ENCODE measurements at places on chromosomes 5 and 9.

DNA sequence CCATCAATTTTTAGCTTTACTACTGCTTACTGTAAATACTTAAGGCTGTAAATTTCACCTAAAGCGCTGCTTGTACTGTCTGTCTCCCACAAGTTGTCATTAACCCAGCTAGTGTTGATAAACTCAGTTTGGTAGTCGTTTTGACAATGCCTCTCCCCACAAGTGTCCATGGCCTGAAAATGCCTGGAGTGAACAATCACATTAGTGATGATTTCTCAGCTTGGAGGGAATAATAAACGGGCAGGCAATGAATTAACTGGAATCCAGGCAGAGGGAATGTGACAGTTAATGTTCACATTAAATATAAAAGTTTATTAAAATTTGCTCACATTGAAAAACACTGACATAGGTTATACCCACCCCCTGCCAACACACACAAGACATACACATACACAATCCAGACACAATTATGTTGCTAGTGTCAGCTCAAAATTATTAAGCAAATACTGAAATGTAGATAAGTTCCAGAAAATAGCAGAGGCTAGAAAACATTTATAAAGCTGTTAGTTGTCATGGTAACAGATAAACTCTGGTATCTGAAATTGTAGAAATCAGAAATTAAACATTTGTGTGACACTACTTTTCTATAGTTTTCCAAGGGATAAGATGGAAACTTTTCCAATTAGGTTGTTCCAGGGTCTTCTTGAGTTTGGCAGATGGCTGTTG lies 341.9 kb downstream of the DIRAS2 start:
- DNase-seq = no peak

GRCh38 chr9:114035221-114035844 lies 42.8 kb downstream of the AMBP start:
- DNase-seq = no peak

DNA sequence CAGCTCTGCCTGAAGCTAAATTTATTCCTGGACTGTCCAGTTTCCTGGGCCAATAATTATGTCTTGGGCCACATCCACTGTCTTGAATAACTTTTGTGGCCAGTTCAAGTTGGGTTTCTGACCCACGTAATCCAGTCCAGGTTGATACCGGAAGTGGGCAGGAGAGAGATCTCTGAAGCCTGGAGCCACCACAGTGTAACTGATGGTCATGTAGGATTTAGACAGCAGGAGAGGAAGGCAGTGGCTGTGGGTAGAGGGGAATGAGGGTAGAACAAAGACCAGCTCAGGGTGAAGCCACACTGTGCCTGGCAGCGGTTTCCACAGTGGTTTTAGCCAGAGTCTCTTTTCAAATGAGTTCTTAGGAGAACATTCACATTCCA lies 30.2 kb downstream of the SH3PXD2B start:
- DNase-seq = no peak

- DNase-seq = no peak
These were observed 2.5 kb downstream of the FBXO4 start for GRCh38 chr5:41927604-41928003.

DNA sequence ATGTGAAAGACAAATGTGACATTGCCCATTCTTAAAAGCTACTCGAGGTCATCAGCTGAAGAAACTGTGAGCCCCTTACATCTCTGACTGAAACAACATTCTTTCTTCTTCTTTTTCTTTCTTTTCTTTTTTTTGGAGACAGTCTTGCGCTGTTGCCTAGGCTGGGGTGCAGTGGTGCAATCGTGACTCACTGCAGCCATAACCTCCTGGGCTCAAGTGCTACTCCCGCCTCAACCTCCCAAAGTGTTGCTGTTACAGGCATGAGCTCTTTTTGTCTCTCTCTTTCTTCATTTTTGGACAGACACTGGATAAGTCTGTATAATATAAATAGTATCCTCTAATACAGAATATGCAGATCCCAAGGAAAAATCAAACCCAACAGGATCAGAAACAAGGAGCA lies 263.7 kb upstream of the KLF9 start:
- no peak for DNase-seq

GRCh38 chr5:77971776-77972468 lies 195.8 kb upstream of the TBCA start:
- DNase-seq = no peak

- DNase-seq = no peak
These were observed 190.9 kb upstream of the TRIM32 start for GRCh38 chr9:116496167-116496566.

- no peak for DNase-seq
These were observed 54.7 kb downstream of the PLK2 start for GRCh38 chr5:58405175-58405574.

DNA sequence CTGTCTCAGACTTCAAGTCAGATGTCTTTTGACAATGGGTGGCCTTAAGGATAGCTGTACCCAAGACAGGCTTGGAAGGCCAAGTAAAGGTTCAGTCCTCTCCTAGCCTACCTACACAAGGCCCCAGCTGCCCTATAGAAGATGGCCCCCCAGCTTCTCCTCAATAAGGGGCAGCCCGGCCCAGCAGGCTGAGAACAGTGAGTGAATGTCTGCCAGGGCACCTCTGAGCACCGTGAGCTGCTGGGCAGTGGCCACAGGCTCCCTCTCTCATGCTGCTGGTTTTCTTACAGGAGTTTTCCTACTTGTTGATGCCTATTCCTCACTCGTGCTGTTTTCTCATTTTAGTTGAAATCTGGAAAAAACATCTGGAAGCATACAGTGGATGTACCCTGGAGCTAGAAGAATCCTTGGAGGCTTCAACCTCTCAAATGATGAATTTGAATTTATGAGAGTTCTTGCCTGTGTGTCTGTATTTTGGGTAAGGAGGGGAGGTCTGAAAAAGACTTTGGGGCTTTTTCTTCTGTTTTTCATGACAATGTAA lies 40.1 kb downstream of the SECISBP2 start:
- no peak for DNase-seq

DNA sequence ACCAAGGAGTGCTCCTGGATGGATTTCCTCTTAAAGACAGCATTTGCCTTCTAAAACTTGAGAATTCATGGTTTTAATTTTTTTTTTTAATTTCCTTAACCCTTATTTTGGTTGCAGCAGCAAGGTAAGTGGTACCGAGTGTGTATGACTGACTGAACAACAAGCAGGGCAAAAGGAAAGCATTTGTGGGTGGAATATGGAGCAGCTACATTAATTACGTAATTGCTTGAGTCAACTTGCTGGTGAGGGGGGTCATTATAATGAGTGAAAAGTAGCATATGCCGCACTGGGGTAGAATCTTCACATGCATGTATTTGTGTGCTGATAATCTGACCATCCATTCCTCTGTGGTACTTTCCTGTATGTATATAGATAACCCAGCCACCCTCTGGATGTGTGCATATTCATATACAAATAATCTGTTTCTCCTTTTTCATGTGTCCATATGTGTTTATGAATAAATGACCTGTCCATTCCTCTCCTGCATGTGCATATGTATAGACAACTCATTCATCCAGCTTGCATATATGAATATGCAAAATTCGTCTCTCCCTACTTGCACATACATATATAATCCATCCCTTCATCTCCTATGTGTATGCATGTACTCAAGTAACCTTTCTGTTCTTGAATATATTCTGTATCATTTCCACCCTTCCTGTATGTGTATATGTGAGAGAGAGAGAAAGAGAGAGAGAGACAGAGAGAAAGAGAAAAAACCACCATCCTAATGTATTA lies 147.5 kb upstream of the RUSC2 start:
- no peak for DNase-seq

GRCh38 chr9:109403766-109404320 lies 83.0 kb upstream of the EPB41L4B start:
- no peak for DNase-seq

DNA sequence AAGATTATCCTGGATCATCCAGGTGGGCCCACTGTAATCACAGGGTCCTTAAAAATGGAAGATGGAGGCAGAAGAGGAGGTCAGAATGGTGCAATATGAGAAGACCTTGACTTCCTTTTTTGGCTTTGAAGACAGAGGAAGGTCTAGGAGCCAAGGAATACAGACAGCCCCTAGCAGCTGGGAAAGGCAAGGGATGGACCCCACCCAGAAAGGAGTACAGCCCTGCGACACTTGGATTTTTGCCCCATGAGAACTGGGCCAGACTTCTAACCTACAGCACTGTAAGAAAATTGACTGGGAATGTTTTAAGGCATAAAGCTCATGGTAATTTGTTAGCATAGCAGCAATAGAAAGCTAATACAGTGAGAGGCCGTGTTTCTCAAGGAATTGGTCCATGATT lies 66.9 kb upstream of the LRRTM2 start:
- no peak for DNase-seq

DNA sequence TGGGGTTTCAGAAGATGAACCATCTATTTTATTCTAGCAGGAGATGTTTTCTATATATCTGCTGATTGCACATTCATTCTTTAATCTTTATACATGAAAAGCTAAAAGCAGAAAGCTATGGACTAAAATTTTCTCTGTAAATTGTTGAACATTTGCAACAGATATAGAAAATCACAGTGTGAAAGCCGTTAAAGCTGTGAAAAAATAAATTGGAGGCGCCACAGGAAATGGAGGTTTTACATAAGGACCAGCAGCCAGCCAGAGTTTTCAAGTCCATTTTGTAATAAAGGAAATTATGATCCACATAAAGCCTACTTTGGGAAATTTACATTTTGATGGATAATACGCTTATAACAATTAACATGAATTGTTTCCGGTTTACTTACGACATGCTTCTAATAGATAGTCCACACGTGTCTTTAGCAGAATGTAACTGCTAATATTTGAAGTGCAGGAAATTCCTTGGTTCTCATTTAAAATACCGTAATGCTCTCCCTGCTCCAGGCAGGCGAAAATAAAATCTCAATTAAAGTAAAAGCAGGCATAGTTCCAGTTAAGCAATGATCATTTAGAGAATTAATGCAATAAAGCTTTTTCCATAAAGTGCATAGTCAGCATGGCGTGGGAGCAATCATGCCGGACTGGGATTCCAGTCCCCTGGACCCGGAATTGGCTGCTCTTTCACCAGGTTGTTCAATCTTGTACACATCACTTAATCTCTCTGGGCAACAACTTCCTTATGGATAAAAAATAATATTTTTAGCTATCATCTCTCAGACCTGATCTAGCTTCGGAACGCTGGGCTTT lies 445.4 kb downstream of the ZNF608 start:
- DNase-seq = no peak

- no peak for DNase-seq
These were observed 468.2 kb downstream of the NTRK2 start for GRCh38 chr9:85137696-85138095.

- DNase-seq = no peak
These were observed 207.9 kb downstream of the CNTLN start for GRCh38 chr9:17342696-17343095.

- DNase-seq = no peak
These were observed 129.5 kb downstream of the TTLL11 start for GRCh38 chr9:121963528-121963995.

- DNase-seq = no peak
These were observed 247.1 kb downstream of the NFIB start for GRCh38 chr9:14066831-14067230.

GRCh38 chr9:96515621-96516470 lies 65.9 kb downstream of the HABP4 start:
- DNase-seq = no peak

DNA sequence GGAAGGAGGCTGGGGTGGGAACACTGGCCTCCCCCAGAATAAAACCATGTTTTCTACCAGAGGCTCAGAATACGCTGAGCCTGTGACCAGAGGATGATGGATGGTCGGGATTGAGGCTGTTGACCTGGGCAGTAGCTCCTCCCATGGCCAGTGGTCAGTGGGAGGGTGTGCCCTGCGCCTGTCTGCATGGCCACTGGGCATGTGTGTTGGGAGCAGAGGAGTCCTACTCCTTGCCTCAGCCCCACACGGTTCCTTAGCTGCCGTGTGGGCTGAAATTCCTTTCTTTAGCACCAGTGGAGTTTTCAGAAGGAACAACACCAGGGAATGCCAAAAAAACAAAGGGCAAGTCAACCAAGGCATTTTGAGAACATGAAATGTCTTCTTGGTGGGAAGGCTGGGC lies 8.5 kb upstream of the RMND5B start:
- no peak for DNase-seq

- DNase-seq = no peak
These were observed 159.9 kb downstream of the MLLT3 start for GRCh38 chr9:20462410-20462809.

DNA sequence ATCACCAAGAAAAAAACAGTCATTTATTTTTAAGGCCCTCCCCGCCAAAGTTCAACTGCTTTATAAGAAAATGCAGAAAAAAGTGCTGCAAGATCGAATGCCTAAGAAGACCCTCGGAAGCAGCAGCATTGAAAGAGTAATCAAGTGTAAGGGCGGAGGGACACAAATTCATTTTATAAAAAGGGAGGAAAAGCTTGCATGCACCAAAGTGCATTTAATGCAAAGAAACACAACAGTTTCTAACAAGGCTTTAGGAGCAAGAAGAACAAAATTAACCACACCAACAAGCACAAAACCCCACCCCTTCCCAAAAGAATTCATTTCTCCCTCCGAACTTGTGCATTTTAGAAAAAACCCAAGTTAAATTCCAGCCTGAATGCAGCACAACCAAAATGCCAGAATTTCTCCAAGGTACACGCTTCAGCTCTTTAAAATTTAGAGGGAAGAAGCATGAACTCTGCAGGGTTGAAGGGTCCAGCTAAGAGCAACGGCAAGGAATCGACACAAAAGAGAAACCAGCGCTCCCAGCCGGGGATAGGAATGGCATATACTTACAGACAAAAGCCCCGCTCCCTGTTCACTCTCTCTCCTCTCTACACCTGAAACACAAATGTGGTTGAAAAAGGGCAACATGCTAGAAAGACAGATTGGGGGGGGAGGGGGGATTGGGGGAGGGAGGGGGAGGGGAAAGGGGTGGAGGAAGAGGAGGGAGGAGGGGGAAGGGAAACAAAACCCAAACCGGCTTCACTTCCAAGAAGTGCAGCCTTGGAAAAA lies at the start of gene NREP:
Gene NREP (minus strand): TSS at position 614 of the 774 bp plus-strand sequence. CDS start 1,422 bp downstream, outside the sequence.
- DNase-seq = peak; percentile 84

- no peak for DNase-seq
These were observed 5.0 kb downstream of the LMX1B start for GRCh38 chr9:126618585-126619360.

GRCh38 chr9:131590907-131591844 lies 45.9 kb downstream of the PRRT1B start:
- DNase-seq = peak; percentile 29

DNA sequence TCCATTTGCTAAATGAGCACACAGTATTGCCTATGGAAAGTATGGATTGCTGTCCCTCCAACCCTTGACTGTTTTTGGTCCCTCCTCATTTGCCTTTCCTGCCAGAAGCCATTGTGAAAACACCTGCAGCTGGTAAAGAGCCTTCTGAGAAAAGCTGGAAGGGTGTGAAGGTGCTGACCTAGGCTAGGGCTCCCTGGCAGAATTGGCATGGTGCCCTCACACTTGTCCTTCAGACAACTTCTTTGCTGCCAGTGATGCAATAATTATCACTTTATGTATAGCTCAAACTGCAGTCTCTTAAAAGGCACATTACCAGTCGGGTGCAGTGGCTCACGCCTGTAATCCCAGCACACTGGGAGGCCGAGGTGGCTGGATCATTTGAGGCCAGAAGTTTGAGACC lies 4.2 kb downstream of the TXNDC15 start:
- no peak for DNase-seq
